ENCODE measurements at places on chromosomes 12 and 14.

GRCh38 chr14:56044196-56044595 is 74.0 kb upstream of the PELI2 start:
- DNase-seq = no peak

DNA sequence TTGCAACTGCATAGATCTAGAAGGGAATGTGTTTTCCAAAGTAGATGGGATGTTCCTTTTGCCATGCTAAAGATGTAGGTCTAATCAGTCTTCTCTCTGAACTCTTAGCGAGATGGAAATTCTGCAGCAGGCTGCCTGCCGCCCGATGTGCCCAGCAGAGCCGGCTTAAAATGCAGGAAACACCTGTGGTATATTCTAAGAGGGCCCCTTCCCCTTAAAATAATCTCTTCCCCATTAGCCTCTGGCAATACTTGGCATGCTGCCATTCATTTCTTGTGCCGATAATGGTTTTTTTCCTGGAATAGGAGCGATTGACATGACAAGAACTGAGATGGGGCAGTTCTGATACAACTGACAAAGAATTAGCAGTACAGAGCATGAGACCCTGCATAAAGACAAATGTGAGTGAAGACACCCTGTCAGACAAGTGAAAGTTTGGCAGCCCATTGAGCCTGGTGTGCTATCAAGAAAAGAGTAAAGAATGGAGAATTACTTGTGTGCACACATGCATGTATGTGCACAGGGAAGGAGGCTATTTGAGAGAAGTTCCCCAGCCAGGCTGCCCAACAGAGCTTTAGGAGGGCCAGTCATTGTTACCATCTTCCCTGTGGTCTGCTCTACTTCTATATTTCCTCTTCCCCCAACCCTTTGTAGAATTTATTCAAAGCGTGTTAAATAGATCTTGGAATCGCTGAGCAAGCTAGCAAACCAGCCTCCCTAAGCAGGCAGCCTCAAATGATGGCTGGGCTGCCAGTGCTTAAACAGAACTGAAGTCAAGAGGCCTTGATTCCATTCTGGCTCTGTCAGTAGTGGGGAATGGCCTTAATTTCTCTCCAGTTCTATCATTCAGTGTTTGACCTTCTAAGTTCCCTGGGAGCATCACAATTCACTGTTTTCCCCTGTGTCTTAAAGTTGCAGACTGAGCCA is 29.6 kb upstream of the NTF3 start:
- no peak for DNase-seq

DNA sequence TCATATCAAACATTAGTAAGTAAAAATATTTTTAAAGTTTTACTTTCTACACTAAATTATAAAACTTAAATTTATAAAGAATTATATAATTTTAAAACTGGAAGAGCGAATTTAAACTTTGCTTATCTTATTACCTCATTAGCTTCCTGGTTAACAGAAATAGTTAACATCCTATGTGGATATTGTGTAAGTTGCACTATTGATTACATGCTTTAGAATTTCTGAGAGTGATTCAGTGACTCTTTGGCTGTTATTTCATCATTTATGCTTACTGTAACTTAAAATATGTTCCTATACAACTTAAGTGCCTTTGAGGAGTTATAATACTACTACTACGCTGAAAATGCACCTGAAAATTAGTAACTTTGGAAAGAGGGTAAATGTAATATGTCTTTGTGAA is 101.4 kb downstream of the FOXA1 start:
- no peak for DNase-seq

GRCh38 chr14:90578283-90578985 is 181.6 kb downstream of the CALM1 start:
- no peak for DNase-seq

- peak; percentile 1 for DNase-seq
Observed at GRCh38 chr12:81726634-81727033, 32.5 kb downstream of the PPFIA2 start.

GRCh38 chr12:21328578-21328977 is 6.1 kb downstream of the SLCO1A2 start:
- DNase-seq = no peak

DNA sequence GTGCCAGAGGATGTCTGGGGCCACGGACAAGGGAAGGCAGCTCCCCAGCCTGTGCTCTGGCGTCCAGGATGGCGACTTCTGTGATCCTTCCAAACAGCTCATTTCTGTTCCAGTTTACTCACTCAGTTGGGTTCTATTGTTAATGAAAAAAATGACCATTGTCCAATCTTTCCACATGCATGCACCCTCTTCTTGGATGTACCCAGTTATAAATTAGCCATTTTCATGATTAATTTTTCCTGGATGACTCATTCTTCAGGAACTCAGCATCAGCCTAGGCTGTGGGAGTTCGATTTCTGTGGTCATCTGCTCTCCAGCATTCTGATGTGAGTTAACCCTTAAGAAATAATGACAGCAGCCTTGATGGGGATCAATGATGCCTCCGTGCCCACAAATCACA is 926.8 kb downstream of the BCL11B start:
- DNase-seq = peak; percentile 69

DNA sequence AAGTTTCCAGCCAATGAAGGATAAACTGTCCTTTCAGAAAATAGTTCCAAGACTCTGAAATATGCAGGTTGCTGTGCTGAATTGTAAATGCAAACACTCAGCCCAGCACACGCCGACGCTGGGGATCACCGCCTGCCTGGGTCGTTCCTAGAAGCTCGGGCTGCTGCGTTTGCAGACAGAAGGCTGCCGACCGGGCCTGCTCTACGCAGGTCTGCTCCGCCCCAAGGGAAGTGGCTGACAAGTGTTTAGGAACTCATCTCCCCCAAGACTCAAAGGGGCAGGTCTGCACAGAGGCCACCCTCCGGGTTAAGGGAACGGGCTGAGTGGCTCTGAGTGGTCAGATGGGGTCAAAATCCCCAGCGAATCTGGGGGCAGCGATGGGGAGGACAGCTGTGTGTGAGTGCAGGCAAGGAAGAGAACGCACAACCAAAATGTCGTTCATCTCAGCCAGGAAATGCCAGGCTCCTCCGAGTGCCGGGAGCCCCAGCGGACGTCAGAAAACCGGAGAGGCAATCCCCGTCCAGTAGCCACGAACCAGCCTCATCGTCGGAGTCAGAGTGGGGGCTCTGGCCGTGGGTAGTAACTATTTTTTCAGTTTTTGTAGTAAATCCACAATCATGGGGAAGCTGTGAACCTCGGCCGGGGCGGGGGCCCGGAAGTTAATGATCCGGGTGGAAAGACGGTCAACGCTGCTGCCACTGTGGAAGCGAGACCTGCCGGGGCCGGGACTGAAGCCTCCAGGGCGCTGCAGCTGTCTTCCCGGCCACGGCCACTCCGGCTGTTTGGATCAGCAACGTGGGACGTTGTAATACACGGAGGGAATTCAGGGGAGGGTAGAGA is 6.0 kb downstream of the GALNT9 start:
- DNase-seq = no peak

DNA sequence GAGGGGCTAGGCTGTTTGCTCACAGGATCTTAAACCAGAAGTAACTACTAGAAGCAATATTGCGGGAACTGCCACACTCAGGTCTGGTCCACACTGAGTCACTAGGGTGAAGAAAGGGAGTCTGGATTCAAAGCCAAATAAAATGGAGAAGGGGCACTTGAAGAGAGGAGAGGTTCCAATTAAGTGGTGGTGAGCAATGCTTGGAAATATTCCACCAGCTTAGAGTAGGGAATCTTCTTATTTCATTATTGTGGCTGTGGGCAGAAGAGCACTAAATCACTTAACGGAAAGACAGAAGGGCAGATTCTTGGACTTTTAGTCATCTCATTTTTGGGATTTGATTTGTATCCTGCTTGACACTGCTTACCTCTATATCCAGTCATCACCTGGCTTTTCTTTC is 48.6 kb upstream of the PPP1R12A start:
- peak; percentile 70 for DNase-seq

- DNase-seq = no peak
Observed at GRCh38 chr14:94977016-94977415, 180.3 kb downstream of the DICER1 start.

GRCh38 chr12:46667551-46667950 is 158.2 kb downstream of the SLC38A4 start:
- DNase-seq = no peak

DNA sequence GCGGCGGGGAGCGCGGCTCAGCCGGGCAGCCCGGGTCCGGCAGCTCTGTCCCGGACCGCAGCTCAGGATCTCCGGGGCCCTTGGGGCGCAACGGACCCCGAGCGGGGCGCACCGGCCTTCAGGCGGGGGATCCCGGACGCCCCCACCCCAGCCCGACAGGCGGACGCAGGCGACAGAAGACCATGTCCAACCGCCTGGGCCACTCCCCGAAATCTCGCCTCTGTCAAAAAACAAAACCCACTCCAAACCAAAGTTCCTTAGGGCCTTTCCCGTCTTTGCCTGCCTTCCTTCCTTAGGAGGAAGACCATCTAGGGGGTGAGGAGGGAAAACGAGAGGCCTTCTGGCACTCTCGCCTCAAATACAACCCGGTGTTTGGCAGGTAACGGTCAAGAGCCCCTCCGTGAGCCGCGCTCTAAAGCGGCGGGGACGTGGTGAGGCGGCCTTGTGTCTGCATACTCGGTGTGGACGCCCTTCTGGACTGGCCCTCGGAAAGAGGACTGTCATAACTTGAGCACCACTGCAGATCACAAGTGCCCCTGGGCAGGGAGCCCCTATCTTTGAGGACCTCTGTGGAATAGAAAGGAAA is 604 bp downstream of the HCFC2 start:
- DNase-seq = no peak

GRCh38 chr14:91138511-91139359 is 24.9 kb downstream of the DGLUCY start:
- DNase-seq = no peak

- peak; percentile 73 for DNase-seq
Observed at GRCh38 chr12:27542628-27543027, 18.6 kb downstream of the PPFIBP1 start.

DNA sequence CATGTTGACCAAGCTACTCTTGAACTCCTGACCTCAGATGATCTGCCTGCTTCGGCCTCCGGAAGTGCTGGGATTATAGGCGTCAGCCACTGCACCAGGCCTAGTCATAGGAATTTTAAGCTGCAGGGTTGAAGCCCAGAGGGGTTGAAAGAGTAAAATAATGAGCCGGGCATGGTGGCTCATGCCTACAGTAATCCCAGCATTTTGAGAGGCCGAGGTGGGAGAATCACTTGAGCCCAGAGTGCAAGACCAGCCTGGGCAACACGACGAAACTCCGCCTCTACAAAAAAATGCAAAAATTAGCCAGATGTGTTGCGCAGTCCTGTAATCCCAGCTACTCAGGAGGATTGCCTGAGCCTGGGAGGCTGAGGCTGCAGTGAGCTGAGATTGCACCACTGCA is 69.6 kb downstream of the GALNT8 start:
- DNase-seq = no peak

DNA sequence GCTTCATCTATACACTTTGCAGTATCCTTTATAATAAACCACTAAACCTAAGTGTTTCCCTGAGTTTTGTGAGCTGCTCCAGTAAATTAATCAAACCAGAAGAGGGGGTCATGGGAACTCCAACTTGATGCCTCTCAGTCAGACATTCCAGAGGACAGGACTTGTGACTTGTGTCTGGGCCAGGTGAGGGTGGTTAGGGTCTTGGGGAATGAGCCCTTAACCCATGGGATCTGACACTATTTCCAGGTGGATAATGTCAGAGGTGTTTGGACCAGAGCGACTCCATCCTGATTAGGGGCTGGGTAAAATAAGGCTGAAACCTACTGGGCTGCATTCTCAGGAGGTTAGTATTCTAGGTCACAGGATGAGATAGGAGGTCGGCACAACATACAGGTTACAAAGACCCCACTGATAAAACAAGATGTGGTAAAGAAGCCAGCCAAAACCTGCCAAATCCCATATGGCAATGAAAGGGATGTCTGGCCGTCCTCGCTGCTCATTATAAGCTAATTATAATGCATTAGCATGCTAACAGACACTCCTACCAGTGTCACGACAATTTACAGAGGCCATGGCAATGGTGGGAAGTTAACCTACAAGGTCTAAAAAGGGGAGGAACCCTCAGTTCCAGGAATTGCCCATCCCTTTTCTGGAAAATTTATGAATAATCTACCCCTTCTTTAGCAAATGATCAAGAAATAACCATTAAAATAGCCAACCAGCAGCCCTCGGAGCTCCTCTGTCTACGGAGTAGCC is 58.7 kb downstream of the BCAT1 start:
- no peak for DNase-seq

DNA sequence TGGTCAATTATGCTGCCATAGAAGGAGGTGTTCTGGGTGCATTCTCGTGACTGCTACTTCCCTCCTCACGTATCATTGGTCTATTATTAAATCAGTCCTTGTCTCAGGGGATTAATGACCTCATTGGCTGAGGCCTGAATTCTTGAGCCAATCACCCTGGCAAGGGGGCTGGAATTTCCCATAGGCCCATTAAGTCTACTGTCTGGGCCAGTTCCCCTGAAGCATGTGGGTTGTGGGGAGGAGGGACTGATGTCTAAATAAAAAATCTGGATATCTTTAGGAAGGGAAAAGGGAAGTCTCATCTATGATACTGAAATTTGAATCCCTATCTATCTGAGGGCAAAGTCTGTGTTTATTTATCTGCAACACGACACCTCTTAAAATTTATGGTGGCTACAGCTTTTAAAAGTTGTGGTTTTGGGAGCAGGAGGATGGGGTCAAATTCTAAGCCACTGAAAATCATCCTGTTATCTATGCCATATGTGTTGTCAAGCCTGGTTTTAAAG is 71.9 kb downstream of the DYRK2 start:
- no peak for DNase-seq

- no peak for DNase-seq
Observed at GRCh38 chr12:117052386-117053049, 46.7 kb downstream of the TESC start.

- DNase-seq = peak; percentile 18
Observed at GRCh38 chr14:24368562-24369252, 723 bp downstream of the NFATC4 start.

DNA sequence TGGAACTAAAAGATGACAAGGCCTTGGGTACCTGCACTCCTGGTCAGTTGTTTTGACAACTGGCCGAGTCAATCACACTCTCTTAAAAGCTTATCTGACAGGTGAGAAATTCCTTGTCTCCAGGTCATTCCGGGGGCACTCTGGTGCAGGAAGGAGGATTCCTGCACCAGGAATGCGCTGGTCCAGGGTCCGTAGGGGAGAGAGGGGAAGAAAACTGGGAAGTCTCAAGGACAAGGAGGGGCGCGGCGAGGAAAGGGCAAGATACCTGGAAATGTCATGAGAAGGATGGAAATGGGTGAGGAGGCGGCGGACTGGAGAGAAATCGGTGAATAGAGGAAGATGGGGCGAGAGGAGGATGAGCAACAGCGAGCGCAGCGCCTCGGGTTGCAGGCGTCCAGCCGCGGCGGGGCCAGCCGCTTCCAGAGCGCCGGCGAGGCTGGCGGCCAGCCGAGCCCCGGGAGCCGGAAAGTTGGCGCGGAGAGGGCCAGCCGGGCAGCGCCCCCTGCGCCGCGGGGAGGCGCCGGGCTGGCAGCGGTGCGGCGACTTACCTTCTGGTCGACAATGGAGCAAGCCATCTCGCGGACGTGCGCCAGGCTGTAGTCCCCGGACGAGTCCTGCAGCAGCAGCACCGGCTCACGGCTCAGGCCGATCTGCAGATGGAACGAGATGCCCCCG is 809 bp downstream of the PRKD1 start:
- no peak for DNase-seq

- DNase-seq = no peak
Observed at GRCh38 chr14:26328791-26329190, 269.0 kb downstream of the NOVA1 start.

Measured in astrocyte of the cerebellum (primary cell).